ENCODE measurements at places on chromosomes 2 and 18. TPM values are rescaled to one million over a fixed set of nuclear protein-coding genes. Genes with fewer than 3 reads are reported as not detected.

- DNase-seq = no peak
These were observed 159.2 kb upstream of the RAB12 start for GRCh38 chr18:8450013-8450412.

GRCh38 chr18:40437517-40437916, 1517.5 kb upstream of the PIK3C3 start:
- no peak for DNase-seq

DNA sequence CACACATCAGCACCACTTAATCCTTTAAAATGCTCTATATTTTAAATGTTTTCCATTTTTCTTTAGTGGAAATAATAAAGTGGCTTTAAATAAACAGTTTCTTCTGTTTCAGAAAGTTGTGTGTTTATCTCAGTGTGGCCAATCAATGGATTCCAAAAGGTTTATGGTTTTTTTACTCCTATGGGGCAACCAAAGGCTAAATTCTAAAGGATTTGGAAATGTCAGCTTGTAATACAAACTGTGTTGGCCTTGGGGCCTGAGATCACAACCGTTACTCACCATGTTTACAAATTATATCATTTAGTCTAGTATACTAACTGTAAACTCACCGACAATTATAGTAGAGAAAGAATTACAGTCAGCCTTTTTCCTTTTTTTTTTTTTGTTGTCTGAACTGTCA, 827.2 kb downstream of the EPHA4 start:
- DNase-seq = no peak

DNA sequence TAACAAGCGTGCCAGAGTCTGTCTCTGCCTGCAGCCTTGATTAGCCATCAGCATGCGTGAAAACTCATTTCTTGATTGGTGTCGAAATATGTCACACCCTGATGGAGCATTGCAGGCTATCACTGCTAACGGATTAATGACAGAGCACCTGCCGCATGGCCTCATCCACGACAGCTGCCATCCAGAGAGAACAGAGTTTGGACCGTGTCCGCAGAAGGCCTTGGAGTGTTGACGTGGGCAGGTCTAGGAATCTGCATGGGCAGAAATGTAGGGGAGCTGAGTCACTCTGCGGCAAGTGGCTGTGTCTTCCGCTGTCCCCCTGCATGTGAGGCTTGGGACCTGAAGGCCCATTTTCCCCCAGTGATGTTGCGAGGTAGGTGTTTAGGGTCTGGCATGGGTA, 43.0 kb downstream of the KLHL29 start:
- peak; percentile 41 for DNase-seq

- DNase-seq = peak; percentile 66
These were observed 144.2 kb downstream of the ASB1 start for GRCh38 chr2:238570926-238571325.

Gene MAP3K19
- total RNA-seq = not detected

Gene POTEC
- total RNA-seq = not detected

Gene GPR155
- total RNA-seq = 10.3 TPM
